ENCODE measurements at places on chromosomes 13 and 19.

DNA sequence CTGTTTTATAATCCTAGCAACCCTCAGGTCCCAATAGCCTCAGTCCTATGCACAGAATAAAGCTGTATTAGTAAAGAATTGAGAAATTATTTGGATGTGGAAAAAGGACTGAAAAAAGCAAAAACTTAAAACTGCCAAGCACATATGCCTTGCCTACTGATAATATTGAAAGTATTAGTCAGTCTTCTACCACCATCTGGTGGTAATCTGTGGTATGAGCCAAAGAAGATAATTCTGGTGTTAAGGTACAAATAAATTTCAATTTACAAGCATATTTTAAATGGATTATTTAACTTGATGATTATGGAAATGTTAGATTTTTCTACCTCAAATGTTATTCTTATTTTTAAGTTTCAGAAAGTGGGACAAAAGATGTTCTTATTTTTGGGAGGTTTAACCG is 460.3 kb upstream of the KLHL1 start:
- H3K4me1 ChIP-seq: no peaks in the 10 kb centered on the region
- no peak overlapping the region for H3K27ac ChIP-seq
- H3K27me3 ChIP-seq: no peaks in the 10 kb centered on the region
- H3K36me3 ChIP-seq: no peaks in the 10 kb centered on the region

GRCh38 chr13:112874751-112875300 is 94.2 kb upstream of the MCF2L start:
- DNase-seq: no peak
- no peaks in the 10 kb centered on the region for H3K36me3 ChIP-seq
- no peak overlapping the region for H3K27ac ChIP-seq
- H3K4me1 ChIP-seq: no peaks in the 10 kb centered on the region
- no peaks in the 10 kb centered on the region for H3K27me3 ChIP-seq
- no peak overlapping the region for H3K4me3 ChIP-seq

GRCh38 chr13:28324181-28324789 is 170.6 kb downstream of the FLT1 start:
- H3K4me3 ChIP-seq: no peak overlapping the region
- peak; percentile 40 for DNase-seq
- no peaks in the 10 kb centered on the region for H3K27me3 ChIP-seq
- no peak overlapping the region for H3K27ac ChIP-seq

DNA sequence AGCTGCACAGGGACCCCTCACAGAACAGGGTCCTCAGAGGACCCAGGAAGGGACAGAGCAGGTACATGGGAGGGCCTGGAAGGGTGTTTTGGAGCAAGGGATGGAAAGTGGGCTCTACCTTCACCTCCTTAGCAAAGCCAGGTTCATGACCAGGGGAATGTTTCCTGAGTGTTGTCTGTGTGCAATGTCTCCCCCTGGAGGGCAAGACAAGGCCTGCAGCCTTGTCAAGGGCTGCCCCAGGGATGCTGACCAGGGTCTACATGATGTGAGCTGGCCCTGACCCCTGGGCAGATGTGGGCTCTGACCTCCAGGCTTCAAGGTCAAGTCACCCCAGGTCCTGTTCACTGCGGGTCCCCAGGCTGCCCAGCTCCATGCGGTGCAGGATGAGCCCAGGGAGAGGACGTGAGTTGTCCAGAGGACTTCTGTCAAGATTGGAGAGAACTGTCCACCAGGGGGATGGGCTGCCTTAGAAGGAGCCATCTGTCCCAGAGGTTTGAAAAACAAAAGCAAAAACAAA is 1.0 kb upstream of the CEACAM1 start:
- no peaks in the 10 kb centered on the region for H3K4me1 ChIP-seq
- H3K27me3 ChIP-seq: no peaks in the 10 kb centered on the region
- no peaks in the 10 kb centered on the region for H3K36me3 ChIP-seq
- no peak for DNase-seq
- H3K4me3 ChIP-seq: no peak overlapping the region
- no peak overlapping the region for H3K27ac ChIP-seq

- DNase-seq: no peak
- no peaks in the 10 kb centered on the region for H3K4me1 ChIP-seq
- no peaks in the 10 kb centered on the region for H3K36me3 ChIP-seq
- no peaks in the 10 kb centered on the region for H3K27me3 ChIP-seq
- H3K27ac ChIP-seq: no peak overlapping the region
- H3K4me3 ChIP-seq: no peak overlapping the region
These were observed 352.0 kb upstream of the DACH1 start for GRCh38 chr13:72218966-72219365.

- DNase-seq: no peak
- H3K4me3 ChIP-seq: no peak overlapping the region
- no peaks in the 10 kb centered on the region for H3K4me1 ChIP-seq
These were observed 10.3 kb downstream of the MBD3L2B start for GRCh38 chr19:7010722-7011593.

DNA sequence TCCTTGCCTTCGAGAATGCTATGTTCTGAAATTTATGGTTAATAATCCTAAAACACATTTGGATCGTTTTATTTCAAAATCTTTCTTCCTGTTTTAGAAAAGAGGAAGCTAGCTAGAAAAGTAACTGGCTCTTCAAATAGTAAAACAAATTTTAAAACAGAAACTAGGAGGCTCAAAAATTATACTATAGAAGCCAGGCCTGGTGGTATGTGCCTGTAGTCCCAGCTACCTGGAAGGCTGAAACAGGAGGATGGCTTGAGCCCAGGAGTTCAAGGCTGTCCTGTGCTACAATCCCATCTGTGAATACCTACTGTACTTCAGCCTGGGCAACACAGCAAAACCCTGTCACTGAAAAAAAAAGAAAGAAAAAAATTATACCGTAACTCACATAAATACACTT is 57.9 kb downstream of the ELF1 start:
- H3K27ac ChIP-seq: no peak overlapping the region
- no peaks in the 10 kb centered on the region for H3K4me1 ChIP-seq
- H3K4me3 ChIP-seq: no peak overlapping the region
- H3K27me3 ChIP-seq: no peaks in the 10 kb centered on the region

GRCh38 chr19:54160854-54161253 is 1.3 kb upstream of the LENG1 start:
- no peak for DNase-seq
- peak overlapping the region; percentile 56 for H3K4me3 ChIP-seq
- peak overlapping the region; percentile 73 for H3K27ac ChIP-seq

GRCh38 chr13:38566519-38566918 is 120.4 kb upstream of the FREM2 start:
- no peak for DNase-seq
- H3K4me1 ChIP-seq: no peaks in the 10 kb centered on the region
- no peak overlapping the region for H3K4me3 ChIP-seq

- DNase-seq: no peak
- H3K4me3 ChIP-seq: peak overlapping the region; percentile 46
- no peak overlapping the region for H3K27ac ChIP-seq
- no peaks in the 10 kb centered on the region for H3K36me3 ChIP-seq
- peaks cover 11% of the 10 kb centered on the region for H3K4me1 ChIP-seq
These were observed 885 bp downstream of the MLNR start for GRCh38 chr13:49220856-49221589.

GRCh38 chr13:84607261-84608013 is 725.2 kb upstream of the SLITRK1 start:
- peak overlapping the region; percentile 31 for H3K27ac ChIP-seq
- H3K4me1 ChIP-seq: no peaks in the 10 kb centered on the region
- H3K36me3 ChIP-seq: no peaks in the 10 kb centered on the region

GRCh38 chr19:10379880-10380312 is 476 bp downstream of the TYK2 start:
- peak overlapping the region; percentile 83 for H3K27ac ChIP-seq
- H3K27me3 ChIP-seq: no peaks in the 10 kb centered on the region
- H3K4me1 ChIP-seq: peaks cover 17% of the 10 kb centered on the region
- no peak for DNase-seq

- no peaks in the 10 kb centered on the region for H3K27me3 ChIP-seq
- no peak overlapping the region for H3K4me3 ChIP-seq
- peaks cover 5% of the 10 kb centered on the region for H3K36me3 ChIP-seq
- H3K27ac ChIP-seq: no peak overlapping the region
- DNase-seq: no peak
These were observed 20.3 kb downstream of the CSNK1G2 start for GRCh38 chr19:1961000-1961883.

- no peak overlapping the region for H3K27ac ChIP-seq
- H3K27me3 ChIP-seq: no peaks in the 10 kb centered on the region
- no peaks in the 10 kb centered on the region for H3K36me3 ChIP-seq
- DNase-seq: peak; percentile 83
- no peak overlapping the region for H3K4me3 ChIP-seq
These were observed 26.3 kb downstream of the ZNF844 start for GRCh38 chr19:12090807-12091206.

- no peak for DNase-seq
- H3K27ac ChIP-seq: no peak overlapping the region
- peaks cover 32% of the 10 kb centered on the region for H3K4me1 ChIP-seq
- H3K36me3 ChIP-seq: no peaks in the 10 kb centered on the region
- no peak overlapping the region for H3K4me3 ChIP-seq
These were observed 274.5 kb downstream of the LMO7 start for GRCh38 chr13:75910591-75910990.

- peaks cover 83% of the 10 kb centered on the region for H3K27me3 ChIP-seq
- H3K36me3 ChIP-seq: no peaks in the 10 kb centered on the region
- H3K27ac ChIP-seq: no peak overlapping the region
- H3K4me1 ChIP-seq: no peaks in the 10 kb centered on the region
- H3K4me3 ChIP-seq: no peak overlapping the region
- no peak for DNase-seq
These were observed 37.6 kb downstream of the ZNRF4 start for GRCh38 chr19:5492635-5493409.

GRCh38 chr13:113660066-113660465 is 2.1 kb upstream of the ATP4B start:
- DNase-seq: no peak
- no peaks in the 10 kb centered on the region for H3K4me1 ChIP-seq
- H3K27me3 ChIP-seq: peaks cover 26% of the 10 kb centered on the region
- H3K27ac ChIP-seq: no peak overlapping the region
- H3K36me3 ChIP-seq: no peaks in the 10 kb centered on the region

- H3K36me3 ChIP-seq: no peaks in the 10 kb centered on the region
- H3K27me3 ChIP-seq: no peaks in the 10 kb centered on the region
These were observed 174.9 kb downstream of the TNFSF13B start for GRCh38 chr13:108444448-108444847.
